ENCODE measurements at places on chromosomes 6 and 20.

DNA sequence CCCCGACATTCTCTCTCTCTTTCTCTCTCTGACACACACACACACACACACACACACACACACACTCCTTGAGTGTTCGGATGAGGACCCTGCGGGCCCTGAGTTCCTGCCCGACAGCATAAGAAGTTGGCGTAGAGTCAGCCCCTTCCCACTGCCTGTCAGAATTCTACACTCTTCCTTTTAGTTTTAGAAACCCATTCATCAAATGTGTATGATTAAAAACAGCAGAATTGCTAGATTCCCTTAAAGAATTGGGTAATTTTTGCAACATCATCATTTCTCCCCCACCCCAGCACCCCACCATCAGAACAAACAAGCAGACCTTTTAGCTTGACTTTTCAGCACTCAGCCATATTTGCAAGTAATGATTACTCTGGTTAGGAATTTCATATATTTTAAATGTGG lies 322.8 kb downstream of the FARS2 start:
- DNase-seq = no peak

DNA sequence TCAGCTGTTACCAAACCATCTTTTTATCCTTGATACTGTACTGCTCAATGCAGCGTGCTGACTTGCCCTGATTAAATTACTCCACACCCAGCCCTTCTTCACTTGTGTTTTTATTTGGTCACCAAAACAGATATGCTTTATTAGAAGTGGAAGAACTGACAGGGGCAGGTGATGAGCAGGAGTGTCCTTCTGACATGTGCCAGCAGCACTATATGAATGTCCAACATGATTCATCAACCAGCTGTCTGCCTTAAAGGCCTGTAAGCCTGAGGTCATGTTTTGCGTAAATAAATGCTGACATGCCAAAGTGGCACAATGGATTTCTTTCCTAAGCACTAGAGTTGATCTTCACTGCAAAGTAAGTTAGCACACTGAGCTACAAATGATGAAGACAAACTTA lies 15.4 kb downstream of the POPDC3 start:
- DNase-seq = peak; percentile 34

DNA sequence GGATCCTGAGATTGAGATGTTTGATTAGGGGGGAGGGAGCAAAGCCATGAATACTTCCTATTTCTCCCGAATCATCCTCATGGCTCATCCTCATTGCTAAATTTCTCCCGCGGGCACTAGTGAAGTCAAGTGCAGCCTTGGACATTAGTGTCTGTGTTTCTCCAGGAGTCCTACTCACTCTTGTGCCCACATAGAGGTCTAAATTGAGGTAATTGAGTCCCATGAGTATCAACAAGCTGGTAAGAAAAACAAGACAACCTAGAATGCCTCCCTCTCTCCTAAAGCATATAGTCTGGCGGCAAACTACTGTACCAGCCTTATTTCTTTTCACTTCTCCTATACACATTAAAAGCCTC lies 420 bp downstream of the CENPQ start:
- DNase-seq = no peak

- no peak for DNase-seq
These were observed 42.8 kb downstream of the IL20RA start for GRCh38 chr6:137001977-137002302.

- DNase-seq = no peak
These were observed 402 bp upstream of the TAF8 start for GRCh38 chr6:42049948-42050296.

DNA sequence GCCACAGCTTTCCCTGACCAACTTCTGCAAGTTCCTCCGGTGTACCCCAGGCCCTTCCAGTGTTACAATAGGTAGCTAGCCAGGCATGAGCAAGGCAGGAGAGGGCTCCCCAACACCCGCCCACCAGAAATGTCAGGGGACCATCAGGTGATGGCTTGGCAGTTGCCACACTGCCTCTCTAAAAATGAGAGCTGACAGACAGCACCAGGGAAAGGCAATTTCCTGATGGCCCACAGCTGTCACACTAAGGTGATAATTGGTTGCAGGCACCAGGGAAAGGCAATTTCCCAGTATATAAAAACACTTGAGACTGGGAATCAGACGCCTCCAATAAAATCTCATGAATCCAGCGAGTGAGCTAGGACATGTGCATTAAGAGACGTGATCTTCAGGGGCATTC lies 49.9 kb downstream of the PXDC1 start:
- no peak for DNase-seq

All from retina (tissue), 1 donor.